ENCODE measurements at places on chromosomes 1 and 21. TPM values are rescaled to one million over a fixed set of nuclear protein-coding genes. Genes with fewer than 3 reads are reported as not detected.

DNA sequence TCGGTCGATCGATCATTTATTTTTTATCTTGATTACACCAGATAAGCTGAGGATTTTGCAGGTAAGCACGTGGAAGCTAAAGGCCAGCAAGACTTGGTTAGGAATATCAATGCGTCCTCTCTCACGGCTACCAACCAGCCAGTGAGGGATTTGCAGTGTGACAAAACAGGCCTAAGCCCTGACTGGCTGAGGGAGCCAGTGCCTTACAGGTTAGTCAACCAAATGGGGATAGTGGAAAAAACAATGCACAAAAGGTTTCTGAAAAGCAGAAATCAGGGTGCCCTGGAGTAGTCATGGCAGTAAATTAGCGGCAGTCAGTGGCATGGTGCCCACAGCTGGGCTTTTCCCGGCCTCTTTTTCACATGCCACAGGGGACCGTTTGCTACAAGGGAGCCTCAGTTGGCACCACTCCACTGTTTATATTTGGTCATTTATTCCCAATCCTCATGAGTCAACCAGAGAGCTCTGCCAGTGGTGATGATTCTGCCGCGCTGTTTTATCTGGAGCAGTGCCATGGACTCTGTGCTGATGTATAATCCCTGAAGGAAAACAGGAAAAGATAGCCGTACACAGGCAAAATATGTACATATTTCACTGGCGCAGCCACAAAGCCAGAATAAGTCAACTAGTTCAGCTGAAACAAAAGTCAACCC lies 167.6 kb downstream of the RHOU start:
- DNase-seq: no peak

GRCh38 chr1:183881387-183882131 lies 76.6 kb downstream of the RGL1 start:
- no peak for DNase-seq

GRCh38 chr1:198132060-198132781 lies 24.6 kb upstream of the NEK7 start:
- DNase-seq: no peak

SLAMF9 gene
- total RNA-seq: not detected

DNA sequence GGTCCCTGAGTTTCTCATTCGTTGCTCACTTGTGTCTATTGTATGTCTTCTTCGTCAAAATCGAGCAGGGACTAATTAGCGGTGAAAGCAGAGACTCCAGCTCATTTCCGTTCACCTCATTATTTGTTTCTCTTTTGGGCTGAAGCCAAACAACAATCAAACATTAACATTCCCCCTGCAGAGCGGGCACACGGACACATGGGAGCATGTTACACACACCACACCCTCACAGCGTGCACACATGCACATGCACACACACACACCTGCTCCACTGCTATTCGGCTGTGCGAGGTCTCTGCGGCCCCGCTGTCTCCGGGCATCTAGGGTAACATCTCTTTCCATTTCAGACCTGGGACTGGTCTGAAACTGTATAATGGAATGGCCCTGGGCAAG lies 58.5 kb upstream of the LRRC8D start:
- DNase-seq: no peak

GRCh38 chr21:16073586-16073985 lies 343.8 kb downstream of the USP25 start:
- no peak for DNase-seq

LRRC3 gene
- 0.76 TPM for total RNA-seq

RORC gene
- total RNA-seq: 8.9 TPM

GRCh38 chr1:100449477-100449876 lies 88.5 kb upstream of the GPR88 start:
- DNase-seq: no peak

CHI3L2 gene
- total RNA-seq: 3.6 TPM

GRCh38 chr1:184010788-184011187 lies 26.7 kb downstream of the COLGALT2 start:
- no peak for DNase-seq

KRTAP19-1 gene
- not detected for total RNA-seq

- DNase-seq: no peak
Measured at GRCh38 chr1:66364578-66365391, 169.2 kb upstream of the SGIP1 start.

DNA sequence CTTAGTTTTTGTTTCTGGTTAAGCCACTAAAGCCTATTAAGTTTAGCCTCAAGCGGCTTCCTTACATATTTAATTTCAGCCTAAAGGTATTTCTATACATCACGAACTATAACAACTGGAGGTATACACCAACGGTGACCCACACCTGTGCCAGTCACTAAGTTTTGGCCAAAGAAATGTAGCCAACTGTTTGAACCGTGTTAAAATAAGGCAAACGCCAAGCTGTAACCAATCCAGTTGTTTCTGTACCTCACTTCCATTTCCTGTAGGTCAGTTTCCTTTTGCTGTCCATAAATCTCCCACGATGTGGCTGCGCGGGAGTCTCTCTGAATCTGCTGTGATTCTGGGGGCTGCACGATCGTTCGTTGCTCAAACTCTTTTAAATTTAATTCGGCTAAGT lies 5.6 kb upstream of the ERO1B start:
- no peak for DNase-seq

DNA sequence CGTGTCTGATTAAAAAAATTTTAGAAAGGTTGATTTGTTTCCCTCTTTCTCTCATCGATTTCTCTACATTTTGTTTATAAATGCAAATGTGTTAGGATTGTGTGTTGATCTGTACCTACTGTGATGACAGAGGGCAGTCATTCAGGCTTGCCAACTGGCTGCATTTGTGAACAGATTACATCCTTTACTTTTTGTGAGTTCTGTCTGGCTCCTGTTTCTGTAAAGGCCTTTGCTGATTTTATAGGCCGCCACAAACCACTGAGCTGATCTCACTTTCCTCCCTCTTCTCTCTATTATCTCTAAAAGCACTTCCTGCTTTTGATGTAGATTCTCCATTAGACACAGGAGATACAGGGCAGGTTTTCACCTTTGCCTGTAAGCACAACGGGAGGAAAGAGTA lies 106.8 kb downstream of the ESRRG start:
- DNase-seq: no peak

SGIP1 gene
- total RNA-seq: not detected

- DNase-seq: no peak
Measured at GRCh38 chr1:87852410-87853161, 523.9 kb downstream of the LMO4 start.

- no peak for DNase-seq
Measured at GRCh38 chr1:52296345-52296744, 69.7 kb downstream of the CC2D1B start.

DNA sequence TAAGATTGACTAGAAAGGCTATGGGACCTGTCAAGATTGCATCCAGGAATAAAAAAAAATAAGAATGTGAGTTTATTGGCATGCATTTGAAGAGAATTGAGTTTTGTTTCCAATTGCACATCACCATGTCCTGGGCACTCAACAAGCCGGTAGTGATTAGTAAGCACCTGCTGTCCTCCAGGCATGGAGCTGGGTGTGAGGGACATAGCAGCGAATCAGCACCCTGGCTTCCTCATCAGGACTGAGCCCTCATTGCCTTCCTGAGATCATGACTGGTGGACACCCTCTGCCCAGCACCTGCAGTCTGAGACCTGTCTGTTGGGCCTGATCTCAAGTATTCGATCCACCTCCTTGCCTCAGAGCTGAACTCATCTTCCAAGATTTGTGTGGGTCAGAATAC lies 26.8 kb downstream of the S100A6 start:
- no peak for DNase-seq

DNA sequence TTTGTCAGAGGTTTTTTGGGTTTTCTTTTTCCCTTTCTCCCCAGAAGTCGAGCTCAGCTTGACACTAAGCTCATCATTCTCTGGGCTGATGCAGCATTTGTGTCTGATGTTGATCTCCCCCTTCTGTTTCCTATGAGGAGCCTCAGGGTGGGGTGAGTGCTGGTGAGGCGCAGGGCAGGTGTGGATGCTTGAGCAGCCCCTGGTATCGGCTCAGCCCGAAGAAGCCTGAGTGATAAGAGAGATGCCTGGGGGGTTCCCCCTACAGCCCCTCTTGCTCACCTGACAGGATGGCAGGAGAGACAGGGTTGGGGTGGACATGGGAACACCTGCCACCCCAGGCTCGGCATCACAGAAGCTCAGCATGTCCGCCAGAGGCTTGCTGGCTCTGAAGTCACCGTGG lies 239.0 kb downstream of the RHOU start:
- no peak for DNase-seq

DNA sequence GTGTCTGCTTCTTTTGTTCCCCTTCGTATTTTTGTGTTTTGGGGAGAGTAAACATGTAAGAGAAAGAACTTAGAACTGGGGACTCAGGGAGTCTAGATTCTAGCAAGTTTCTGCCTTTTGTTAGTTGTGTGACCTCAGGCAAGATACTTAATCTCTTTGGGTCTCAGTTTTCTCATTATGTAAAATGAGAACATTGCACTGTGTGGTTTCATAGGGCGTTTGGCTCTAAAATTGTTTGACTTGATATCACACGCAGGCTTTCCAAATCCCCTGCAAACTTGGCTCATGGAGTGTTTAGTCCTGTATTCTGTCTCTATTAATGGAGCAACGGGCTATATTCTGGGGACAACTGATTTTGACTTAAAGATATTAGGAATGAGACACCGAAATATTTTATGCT lies 57.7 kb downstream of the NTNG1 start:
- no peak for DNase-seq

GRCh38 chr1:168811176-168811575 lies 82.2 kb upstream of the DPT start:
- DNase-seq: no peak

GRCh38 chr1:125080077-125080476 lies 3895.3 kb downstream of the SRGAP2C start:
- no peak for DNase-seq
